ENCODE measurements at places on chromosomes 1 and 21.

DNA sequence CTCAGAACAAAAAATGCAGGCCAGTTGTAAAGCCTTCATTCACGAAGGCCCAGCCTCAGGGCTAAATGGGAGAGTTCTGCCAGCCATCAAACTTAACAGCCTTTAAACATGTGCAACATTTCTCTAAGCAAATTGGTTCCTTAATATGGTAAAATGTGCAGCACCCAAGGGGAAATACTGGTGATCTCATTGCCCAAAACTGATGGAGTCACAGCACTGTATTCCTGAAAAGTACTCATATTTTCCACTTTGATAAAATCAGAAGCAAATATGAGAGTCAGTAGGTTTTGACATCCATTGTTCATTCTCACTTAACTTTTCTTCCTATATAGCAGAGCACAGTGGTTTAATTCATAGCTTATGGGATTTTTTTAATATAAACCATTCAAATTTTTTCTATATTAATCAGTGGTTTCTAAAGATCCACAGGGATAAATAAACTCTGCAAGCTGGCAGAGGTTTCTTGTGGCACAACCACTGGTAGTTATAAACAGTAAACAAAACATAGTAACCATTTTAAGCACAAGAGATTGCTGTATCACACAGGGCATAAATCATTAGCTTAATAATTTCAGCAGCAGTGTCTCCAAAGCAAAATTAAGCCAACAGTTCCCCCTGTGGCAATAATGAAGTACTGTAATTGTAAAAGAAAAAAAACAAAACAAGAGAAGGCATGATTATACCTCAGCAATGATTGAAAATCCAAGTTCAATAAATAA, 106.9 kb upstream of the LYPLAL1 start:
- DNase-seq = no peak

GRCh38 chr1:22637907-22638445, 1.5 kb downstream of the C1QA start:
- no peak for DNase-seq

DNA sequence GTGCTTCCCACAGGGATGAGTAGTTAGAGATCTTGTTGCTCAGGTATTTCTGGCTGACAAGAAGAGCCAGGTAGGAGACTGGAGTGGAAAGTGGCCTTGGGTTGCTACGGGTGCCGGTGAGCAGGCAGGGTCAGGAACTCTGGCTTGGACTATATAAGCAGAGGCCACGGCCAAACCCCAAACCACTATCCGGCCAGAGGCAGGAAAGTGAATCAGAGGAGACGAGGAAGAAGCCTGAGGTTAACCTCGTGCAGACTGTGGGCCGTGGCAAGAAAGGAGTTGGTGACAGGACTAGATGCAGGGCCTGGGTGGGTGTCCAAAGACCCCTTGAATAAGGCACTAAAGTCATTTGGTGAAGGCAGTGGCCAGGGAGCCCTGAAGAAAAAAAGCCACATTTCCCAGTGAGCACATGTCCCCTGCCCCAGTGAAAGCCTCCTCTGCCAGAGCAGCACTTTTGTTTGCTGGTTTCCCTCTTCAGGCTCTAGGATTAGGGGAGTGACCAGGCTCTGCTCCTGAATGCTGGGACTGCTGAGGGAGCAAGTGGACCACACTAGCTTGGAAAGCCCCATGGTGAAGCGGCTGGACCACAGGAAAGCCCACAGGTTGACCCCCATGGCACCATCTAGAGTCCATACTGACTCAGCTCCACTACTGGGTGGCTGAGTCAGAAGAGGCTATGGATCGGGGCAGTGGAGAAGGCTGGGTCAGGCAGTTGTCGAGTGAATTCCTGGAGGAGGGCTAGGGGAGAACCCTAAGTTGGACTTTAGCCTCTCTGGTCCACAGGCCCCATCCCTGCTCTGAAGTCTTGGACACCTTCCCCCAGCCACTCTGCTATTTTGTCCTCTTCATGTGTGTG, 23.4 kb downstream of the CSF1 start:
- DNase-seq = no peak

DNA sequence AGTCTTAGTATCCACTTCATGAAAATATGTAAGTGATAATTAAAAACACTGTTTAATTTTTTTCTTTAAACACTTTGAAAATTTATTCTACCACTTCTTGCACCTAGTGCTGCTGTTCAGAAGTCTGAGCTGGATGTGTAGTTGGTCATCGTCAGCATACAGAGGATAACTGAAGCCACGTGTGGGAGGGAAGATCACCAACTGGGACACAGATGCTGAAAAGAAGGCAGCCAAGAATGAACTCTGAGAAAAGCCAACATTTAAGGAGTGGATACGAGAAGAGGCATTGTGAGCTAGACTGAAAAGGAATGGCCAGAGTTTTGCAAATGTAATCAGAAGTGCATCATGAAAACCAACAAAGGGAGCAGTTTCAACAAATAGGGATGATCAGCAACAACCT, 24.6 kb upstream of the CLCA4 start:
- no peak for DNase-seq

DNA sequence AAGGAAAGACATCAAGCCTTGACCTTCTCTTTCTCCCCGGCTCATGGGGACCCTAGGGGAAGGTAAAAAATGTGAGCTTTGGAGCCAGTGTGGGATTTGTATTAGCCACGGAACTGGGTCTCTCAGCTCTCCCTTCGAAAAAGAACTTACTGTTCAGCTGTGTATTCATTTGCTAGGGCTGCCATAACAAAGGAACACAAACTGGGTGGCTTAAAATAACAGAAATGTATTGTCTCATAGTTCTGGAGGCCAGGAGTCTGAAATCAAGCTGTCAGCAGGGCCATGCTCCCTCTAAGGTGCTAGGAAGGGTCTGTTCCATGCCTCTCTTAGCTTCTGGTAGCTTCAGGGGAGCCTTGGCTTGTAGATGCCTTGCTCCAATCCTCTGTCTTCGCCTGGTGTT, 83.5 kb upstream of the SLC2A1 start:
- no peak for DNase-seq

GRCh38 chr1:26154750-26155149, 4.1 kb upstream of the FAM110D start:
- no peak for DNase-seq

- DNase-seq = no peak
Measured at GRCh38 chr21:33666153-33666552, 23.9 kb downstream of the ITSN1 start.
